ENCODE measurements at places on chromosomes 6 and 20.

DNA sequence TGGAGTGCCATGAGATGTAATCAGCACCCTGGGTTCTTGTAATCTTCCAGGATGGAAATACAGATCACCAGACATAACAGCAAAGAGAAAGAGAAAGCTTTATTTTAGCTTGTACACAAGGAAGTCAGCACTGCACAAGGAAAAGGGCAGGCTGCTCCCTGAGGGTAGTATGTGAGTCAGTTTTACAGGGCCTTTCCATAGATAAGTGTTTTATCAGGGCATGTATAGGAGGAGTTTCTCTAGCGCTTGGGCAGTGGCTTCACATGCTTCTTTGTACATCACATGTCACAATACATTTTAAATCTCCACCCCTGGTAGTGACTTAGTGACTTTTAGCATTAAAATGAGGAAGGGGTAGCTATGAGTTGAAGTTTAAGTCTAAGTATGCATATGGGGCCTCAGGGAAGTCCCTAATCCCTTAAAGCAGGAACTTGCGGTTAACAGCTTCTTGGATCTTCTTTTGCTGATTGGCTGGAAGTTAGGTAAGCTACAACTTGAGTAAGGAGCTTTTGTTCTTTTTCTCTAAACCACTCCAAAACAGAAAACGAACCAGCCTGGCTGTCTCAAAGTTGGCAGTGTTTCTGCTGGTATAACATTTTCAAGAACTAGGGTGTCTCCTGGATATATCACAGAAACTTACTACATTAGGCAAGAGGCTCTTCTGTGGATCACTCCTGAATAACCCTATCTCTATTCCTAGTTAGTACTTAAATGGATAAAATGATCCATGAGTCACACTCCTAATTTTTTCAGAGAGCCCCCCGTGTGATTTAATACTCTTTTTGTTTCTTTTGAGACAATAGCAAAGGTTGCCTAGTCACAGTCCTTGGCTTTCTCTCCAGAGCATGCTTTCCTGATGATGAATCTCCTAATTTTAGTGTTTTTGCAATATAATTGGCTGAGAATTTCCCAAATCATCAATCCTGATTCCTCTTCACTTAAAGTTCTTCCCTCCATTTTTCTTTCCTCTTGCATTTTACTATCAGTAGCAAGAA lies 60.2 kb downstream of the MRAP2 start:
- DNase-seq: no peak

- DNase-seq: no peak
These were observed 136.0 kb upstream of the NRSN1 start for GRCh38 chr6:23989885-23990533.

GRCh38 chr6:35011096-35012041 lies 122.3 kb downstream of the ANKS1A start:
- no peak for DNase-seq

- no peak for DNase-seq
These were observed 89.1 kb downstream of the ME1 start for GRCh38 chr6:83341765-83342164.

- no peak for DNase-seq
These were observed 63.5 kb downstream of the THBS2 start for GRCh38 chr6:169190144-169190584.

DNA sequence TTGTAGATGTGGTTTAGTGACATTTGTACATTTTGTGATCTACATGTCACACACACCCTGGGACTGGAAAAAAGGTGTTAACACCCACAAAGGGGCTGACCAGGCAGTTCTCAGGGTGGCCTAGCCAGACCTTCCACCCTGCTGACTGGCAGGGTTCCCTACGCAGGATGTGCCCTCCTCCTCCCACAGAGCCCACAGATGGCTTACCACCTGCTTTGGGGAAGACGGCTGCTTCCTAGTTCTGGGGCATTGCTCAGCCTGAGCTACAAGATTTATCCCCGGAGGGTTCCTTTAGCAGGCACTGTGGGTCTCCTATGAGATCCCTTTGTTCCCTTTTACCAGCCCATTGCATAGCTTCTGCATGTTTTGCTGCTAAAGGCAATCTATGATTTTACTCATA lies 35.1 kb downstream of the SNAP25 start:
- no peak for DNase-seq

- DNase-seq: no peak
These were observed 148.7 kb upstream of the PHACTR3 start for GRCh38 chr20:59455402-59456341.
